ENCODE measurements at places on chromosomes 4 and X. TPM values are rescaled to one million over a fixed set of nuclear protein-coding genes. Genes with fewer than 3 reads are reported as not detected.

Gene ZNF141
- 8.5 TPM for total RNA-seq

Gene TREX2
- total RNA-seq, result not detected

Gene CSTF2
- total RNA-seq, result 14.4 TPM

Gene AFF2
- total RNA-seq, result 0.16 TPM

Gene EXOC1
- 22.9 TPM for total RNA-seq

Gene KDM5C
- 110 TPM for total RNA-seq

Gene ASMT
- total RNA-seq, result not detected

Gene GABRG1
- not detected for total RNA-seq

Gene PRKG2
- total RNA-seq, result 22.0 TPM

Gene REELD1
- total RNA-seq, result not detected

Gene USP17L20
- not detected for total RNA-seq

Gene PPM1K
- 6.6 TPM for total RNA-seq

Gene CXCL10
- 3.4 TPM for total RNA-seq

Gene ADH4
- total RNA-seq, result not detected

Gene SPANXA2
- total RNA-seq, result not detected

Gene LRRC66
- total RNA-seq, result 0.80 TPM

Gene HPSE
- total RNA-seq, result 0.64 TPM

Gene NXF2
- not detected for total RNA-seq

Gene MAGEB6B
- total RNA-seq, result not detected

Gene OTC
- not detected for total RNA-seq

Gene MAGEE1
- 0.88 TPM for total RNA-seq

Gene AVPR2
- not detected for total RNA-seq

Gene PROM1
- not detected for total RNA-seq

Gene PRDM8
- total RNA-seq, result 11.9 TPM

Gene NUDT11
- total RNA-seq, result 11.4 TPM

Gene STS
- 1.7 TPM for total RNA-seq

Gene EDA
- total RNA-seq, result 0.96 TPM

Gene CCDC160
- total RNA-seq, result not detected

Gene MXRA5
- 1.9 TPM for total RNA-seq

Gene CSAG3
- total RNA-seq, result not detected

Gene SLC6A14
- total RNA-seq, result under 0.01 TPM

Gene RAB28
- 20.7 TPM for total RNA-seq

Gene COX7B2
- not detected for total RNA-seq

Gene CXorf49
- not detected for total RNA-seq

Gene F11
- total RNA-seq, result not detected

Gene ASB5
- total RNA-seq, result not detected

Gene GLUD2
- total RNA-seq, result 1.1 TPM

Gene TNMD
- total RNA-seq, result not detected

Gene PPP1R3F
- 2.5 TPM for total RNA-seq

Gene NDP
- total RNA-seq, result 0.52 TPM

Gene SRPK3
- total RNA-seq, result 0.24 TPM

Gene STK32B
- 0.52 TPM for total RNA-seq

Gene IL13RA2
- total RNA-seq, result 1.3 TPM

Gene FGFBP2
- not detected for total RNA-seq

Gene TIGD4
- 0.24 TPM for total RNA-seq

Gene GUCY1B1
- total RNA-seq, result 8.1 TPM

Gene MCTS1
- total RNA-seq, result 50.7 TPM

Gene CRMP1
- total RNA-seq, result 16.0 TPM

Gene MAGEB2
- not detected for total RNA-seq
